ENCODE measurements at places on chromosomes 3 and 15. TPM values are rescaled to one million over a fixed set of nuclear protein-coding genes. Genes with fewer than 3 reads are reported as not detected.

DNA sequence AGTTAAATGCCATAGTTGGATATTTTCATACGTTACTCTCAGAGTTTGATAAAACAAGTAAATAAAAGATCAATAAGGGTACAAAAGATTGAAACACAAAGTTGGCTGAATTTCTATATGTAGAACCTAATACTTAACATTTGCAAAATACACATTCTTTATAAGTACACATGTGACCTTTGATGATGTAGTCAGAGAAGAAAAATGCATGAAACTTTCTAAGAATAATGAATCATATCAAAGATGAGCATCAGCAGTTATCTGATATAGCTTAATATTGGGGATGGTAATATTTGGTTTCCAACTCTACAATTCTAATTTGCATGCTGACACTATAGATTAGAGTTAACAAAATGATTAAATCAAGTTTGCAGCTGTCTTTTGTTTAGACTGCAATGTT, 188.0 kb upstream of the TGFBR2 start:
- H3K27ac ChIP-seq: no peak overlapping the region
- DNase-seq: no peak
- no peak overlapping the region for H3K4me3 ChIP-seq

The GP9 gene
- not detected for total RNA-seq

DNA sequence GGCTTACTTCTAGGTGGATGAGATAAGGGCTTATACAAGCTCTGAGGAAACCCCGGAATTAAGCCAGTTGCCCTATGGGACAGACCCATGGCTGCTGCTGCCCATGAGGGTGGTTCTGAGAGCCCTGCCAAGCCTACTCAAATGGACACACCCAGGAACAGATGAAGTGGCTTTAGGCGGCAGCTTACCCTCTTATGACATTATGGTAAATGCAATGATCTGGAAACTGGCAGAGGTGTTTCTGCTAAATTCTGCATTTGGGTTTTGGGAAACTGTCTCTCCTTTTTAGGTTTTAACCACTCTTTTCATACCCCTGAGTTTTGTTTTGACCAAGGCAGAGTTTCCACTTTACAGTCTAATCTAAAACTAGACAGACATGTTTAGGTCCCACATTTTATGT, 9.0 kb upstream of the ZBED2 start:
- H3K4me3 ChIP-seq: no peak overlapping the region
- H3K27me3 ChIP-seq: no peaks in the 10 kb centered on the region
- peaks cover 90% of the 10 kb centered on the region for H3K36me3 ChIP-seq
- peak overlapping the region; percentile 51 for H3K27ac ChIP-seq

DNA sequence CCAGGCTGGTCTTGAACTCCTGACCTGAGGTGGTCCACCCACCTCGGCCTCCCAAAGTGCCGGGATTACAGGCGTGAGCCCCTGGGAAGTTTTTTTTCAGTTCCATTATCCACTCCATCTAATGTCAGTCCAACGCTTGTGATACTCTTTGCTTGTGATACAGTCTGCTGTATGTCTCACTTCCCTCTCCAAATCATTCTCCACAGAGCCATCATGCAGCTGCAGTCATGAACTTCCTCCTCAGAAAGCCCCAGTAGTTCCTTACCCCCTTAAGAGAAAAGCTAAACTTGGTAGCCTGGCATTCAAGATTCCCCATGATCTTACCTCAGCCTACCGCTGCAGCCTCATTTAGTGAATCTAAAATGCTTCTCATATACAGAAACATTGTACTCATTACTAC, 2.3 kb downstream of the ARPC4 start:
- no peaks in the 10 kb centered on the region for H3K27me3 ChIP-seq
- peak overlapping the region; percentile 40 for H3K4me3 ChIP-seq
- H3K27ac ChIP-seq: peak overlapping the region; percentile 47
- peaks cover 67% of the 10 kb centered on the region for H3K36me3 ChIP-seq
- peaks cover 49% of the 10 kb centered on the region for H3K4me1 ChIP-seq

The C2CD4B gene
- not detected for total RNA-seq

DNA sequence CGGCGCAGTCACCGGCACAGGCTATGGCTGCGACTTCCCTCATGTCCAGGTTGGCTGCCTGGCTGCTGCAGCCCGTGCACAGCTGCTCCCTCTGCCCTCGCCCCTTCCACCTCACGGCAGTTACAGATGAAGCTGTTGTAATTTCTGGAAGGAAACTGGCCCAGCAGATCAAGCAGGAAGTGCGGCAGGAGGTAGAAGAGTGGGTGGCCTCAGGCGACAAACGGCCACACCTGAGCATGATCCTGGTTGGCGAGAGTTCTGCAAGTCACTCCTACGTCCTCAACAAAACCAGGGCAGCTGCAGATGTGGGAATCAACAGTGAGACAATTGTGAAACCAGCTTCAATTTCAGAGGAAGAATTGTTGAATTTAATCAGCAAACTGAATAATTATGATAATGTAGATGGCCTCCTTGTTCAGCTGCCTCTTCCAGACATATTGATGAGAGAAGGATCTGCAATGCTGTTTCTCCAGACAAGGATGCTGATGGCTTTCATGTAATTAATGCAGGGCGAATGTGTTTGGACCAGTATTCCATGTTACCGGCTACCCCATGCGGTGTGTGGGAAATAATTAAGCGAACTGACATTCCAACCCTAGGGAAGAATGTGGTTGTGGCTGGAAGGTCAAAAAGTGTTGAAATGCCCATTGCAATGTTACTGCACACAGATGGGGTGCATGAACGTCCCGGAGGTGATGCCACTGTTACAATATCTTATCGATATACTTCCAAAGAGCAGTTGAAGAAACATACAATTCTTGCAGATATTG, 13.2 kb upstream of the GNB4 start:
- peaks cover 10% of the 10 kb centered on the region for H3K27me3 ChIP-seq
- peaks cover 8% of the 10 kb centered on the region for H3K4me1 ChIP-seq
- H3K36me3 ChIP-seq: no peaks in the 10 kb centered on the region
- no peak for DNase-seq

DNA sequence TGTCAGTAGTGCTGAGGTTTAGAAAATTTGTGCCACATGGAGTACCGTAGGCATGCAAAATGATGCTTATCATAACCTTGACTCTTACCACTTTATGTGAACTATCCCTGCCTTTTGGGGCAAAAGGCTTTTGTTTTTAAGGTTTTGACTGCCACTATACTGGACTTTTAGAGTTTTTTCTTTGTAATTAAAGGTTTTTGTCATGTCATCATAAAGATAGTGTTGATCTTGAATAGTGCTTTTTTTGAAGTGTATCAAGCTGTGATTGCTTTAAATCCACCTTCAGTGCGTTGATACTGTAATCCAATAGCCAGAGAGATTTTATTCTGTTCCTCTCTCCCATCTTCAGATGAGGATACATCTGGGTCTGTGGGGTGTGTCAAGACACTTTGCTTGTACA, 172.9 kb downstream of the ITPR1 start:
- H3K27me3 ChIP-seq: no peaks in the 10 kb centered on the region
- H3K4me1 ChIP-seq: no peaks in the 10 kb centered on the region
- peaks cover 61% of the 10 kb centered on the region for H3K36me3 ChIP-seq

DNA sequence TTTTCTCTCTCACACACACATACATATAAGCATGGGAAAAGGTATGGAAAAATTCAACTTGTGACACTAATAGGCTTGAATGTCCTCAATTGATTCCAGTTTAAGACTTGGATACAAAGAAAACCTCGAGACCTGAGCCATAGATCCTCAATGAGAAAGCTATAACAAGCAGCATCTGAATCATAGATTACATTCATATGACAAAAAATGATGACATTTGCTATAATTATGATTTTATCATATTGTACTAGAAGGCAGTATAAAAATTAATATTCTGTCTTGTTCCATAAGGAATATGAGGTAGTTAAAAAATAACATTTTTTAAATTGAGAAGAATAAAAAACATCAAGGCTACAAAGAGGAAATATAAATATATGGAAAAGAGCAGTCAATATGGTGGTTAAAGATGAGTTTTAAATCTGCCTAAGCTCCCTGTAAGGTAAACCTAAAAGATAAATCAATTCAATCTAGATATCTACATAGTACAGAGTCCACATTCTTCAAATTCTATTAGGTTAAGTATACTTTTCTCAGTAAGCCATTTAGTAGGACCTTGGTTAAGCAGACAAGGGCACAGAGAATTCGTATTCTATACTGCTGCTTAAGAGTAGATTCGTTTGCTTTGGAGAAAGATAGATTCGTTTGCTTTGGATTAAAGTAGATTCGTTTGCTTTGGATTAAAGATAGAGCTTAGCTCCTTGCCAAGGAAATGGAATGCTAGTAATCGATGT, 175.7 kb downstream of the STAG1 start:
- no peak overlapping the region for H3K27ac ChIP-seq
- H3K4me1 ChIP-seq: no peaks in the 10 kb centered on the region
- no peaks in the 10 kb centered on the region for H3K27me3 ChIP-seq
- peaks cover 19% of the 10 kb centered on the region for H3K36me3 ChIP-seq
- no peak for DNase-seq

The DNAH12 gene
- 0.05 TPM for total RNA-seq

DNA sequence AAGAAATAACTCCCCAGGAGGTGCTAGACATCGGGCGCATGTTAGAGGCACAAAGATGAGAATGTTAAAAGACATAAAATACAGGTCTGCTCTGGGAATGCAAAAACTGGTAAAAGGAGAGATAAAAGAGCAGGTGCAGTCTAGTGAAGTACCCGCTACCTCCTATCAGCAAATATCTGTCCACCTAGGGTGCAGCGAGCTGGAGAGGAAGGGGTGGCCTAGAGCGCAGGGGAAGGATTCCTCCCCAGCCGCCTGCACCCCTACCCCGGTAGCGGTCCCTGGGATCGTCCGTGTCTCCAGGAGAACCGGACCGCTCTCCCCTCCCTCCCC, 237 bp upstream of the ZNF662 start:
- peaks cover 14% of the 10 kb centered on the region for H3K4me1 ChIP-seq
- DNase-seq: no peak
- no peak overlapping the region for H3K27ac ChIP-seq
- H3K36me3 ChIP-seq: peaks cover 15% of the 10 kb centered on the region
- H3K27me3 ChIP-seq: peaks cover 31% of the 10 kb centered on the region

DNA sequence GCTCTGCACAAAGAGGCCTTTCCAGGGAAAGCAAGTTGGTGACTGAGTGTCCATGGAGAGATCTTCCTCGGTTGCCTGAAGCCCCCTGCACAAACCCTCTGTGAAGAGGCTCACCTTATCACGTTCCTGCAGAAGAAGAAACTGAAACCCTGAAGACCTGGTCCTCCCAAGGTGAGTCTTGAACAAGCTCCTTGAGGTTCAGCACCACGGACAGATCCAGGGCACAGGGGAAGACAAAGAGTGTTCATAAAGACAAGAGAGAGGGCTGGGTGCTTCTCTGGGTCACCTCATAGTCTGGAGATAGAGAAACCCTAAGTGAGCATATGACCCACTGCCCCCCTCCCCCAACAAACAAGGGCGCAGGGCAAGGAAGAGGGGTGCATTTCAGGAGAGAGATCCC, 21.7 kb upstream of the TBC1D21 start:
- H3K36me3 ChIP-seq: no peaks in the 10 kb centered on the region

The CYP1A2 gene
- total RNA-seq: not detected

The HYAL1 gene
- total RNA-seq: not detected

- H3K36me3 ChIP-seq: peaks cover 52% of the 10 kb centered on the region
- H3K4me1 ChIP-seq: peaks cover 40% of the 10 kb centered on the region
- H3K27ac ChIP-seq: peak overlapping the region; percentile 100
Observed at GRCh38 chr15:43330780-43331087, 361 bp upstream of the LCMT2 start.

GRCh38 chr3:45092132-45093031, 53.8 kb downstream of the CDCP1 start:
- DNase-seq: no peak
- no peak overlapping the region for H3K4me3 ChIP-seq
- H3K27ac ChIP-seq: no peak overlapping the region
- H3K27me3 ChIP-seq: peaks cover 11% of the 10 kb centered on the region

GRCh38 chr3:126130081-126130855, 46.3 kb upstream of the SLC41A3 start:
- DNase-seq: no peak
- H3K27ac ChIP-seq: no peak overlapping the region
- no peak overlapping the region for H3K4me3 ChIP-seq
- H3K4me1 ChIP-seq: no peaks in the 10 kb centered on the region
- H3K27me3 ChIP-seq: no peaks in the 10 kb centered on the region

- peaks cover 42% of the 10 kb centered on the region for H3K27me3 ChIP-seq
- H3K27ac ChIP-seq: no peak overlapping the region
- no peaks in the 10 kb centered on the region for H3K36me3 ChIP-seq
- H3K4me3 ChIP-seq: no peak overlapping the region
- peaks cover 14% of the 10 kb centered on the region for H3K4me1 ChIP-seq
- no peak for DNase-seq
Observed at GRCh38 chr15:39432026-39432425, 148.9 kb upstream of the THBS1 start.

DNA sequence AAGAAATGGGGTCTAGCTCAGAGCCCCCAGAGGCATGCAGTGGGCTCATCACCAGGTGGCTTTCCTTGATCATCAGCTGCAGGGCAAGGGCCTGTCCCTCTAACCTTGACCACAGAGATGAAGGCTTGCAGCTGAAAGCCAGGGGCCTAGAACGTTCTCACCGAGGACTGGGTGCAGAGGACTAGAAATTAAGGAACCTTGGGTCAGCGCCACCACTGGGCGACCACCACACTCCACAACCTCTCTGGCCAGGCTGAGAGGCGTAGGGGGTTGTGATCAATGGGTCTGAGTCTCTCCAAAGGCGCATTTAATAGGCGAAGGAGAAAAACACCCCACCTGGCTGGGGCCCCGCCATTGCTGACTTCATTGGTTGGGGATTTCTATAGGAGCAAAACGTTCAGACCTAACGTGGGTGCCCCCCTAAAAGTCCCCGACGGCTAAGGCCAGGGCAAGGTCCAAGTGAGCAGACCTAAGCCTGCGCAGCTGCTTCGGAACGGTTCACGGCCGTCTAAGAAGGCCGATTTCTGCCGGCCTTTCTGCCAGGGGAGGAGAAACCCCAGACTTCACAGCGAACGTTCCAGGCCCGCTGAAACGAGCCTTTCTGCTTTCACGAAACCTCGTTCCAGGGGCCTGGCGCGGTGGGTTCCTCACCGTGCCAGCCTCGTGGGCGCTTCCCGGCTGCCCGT, 915 bp downstream of the BCL2L10 start:
- H3K36me3 ChIP-seq: no peaks in the 10 kb centered on the region
- peaks cover 11% of the 10 kb centered on the region for H3K4me1 ChIP-seq
- no peak for DNase-seq
- H3K27ac ChIP-seq: no peak overlapping the region

DNA sequence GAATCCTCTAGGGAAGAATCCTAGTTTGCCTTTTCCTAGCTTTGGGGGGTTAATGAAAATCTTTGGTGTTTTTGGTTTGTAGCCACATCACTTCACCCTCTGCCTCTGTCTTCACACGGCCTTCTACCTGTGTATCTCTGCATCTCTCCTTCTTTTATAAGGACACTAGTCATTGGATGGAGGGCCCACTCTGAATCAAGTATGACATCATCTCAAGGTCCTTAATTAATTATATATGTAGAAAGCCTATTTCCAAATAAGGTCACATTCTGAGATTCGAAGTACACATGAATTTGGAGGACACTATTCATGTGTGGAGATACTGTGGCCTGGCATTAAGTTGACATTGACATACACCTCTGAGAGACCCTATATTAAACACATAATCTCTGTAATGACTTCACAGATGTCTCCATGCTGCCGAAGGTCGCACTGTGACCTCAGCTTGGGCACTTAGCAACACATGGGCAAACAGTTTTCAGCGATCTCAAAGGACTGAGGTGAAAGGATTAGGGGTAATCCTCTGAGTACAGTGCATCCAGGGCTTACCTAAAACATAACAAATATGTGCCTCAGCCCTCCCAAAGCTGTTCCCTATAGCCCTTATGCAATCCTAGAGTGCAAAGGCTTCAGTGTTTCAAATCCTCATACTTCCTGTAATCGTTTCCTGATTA, 446.0 kb downstream of the FGF12 start:
- H3K27me3 ChIP-seq: no peaks in the 10 kb centered on the region
- no peaks in the 10 kb centered on the region for H3K36me3 ChIP-seq
- no peak for DNase-seq
- H3K27ac ChIP-seq: no peak overlapping the region

The ZNF619 gene
- 6.7 TPM for total RNA-seq
